T-helper 17 cell (primary cell): ENCODE measurements at places on chromosomes 11 and 22.

DNA sequence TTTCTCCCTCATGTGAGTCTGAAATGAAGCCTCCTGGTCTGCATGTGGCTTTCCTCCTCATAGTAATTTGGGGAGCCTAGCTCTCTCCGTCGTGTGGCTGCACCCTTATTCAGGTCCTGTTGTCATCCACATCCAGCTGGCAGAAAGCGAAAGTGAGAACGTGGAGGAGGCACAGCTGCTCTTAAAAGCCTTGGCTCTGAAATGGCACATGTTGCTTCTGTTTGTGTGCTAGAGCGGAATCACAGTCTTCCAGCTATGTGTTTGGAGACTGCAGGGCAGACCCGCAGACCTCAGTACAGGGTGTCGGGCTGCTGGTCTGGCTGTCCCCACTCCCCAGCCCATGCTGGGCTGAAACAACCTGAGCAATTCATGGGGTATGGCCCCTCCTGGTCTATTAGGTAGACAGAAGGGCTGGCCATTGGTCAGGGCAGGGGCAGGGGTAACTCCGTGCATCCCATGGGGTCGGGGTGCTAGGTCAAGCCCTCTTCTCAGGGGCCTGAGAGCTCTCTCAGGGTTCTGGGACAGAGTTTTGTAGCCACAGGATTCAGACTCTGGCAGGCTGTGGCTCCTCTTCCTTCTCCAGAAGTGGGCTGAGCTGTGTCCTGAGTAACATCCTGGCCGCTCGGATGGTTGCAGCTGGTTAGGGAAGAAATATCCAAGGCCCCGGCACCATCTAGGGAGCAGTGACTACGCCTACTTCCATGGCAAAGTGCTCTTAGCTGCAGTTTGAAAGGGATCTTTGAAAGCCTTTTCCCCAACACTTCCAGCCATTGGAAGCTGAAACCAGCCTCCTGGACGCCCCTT lies 50.6 kb downstream of the C11orf96 start:
- DNase-seq, result no peak

DNA sequence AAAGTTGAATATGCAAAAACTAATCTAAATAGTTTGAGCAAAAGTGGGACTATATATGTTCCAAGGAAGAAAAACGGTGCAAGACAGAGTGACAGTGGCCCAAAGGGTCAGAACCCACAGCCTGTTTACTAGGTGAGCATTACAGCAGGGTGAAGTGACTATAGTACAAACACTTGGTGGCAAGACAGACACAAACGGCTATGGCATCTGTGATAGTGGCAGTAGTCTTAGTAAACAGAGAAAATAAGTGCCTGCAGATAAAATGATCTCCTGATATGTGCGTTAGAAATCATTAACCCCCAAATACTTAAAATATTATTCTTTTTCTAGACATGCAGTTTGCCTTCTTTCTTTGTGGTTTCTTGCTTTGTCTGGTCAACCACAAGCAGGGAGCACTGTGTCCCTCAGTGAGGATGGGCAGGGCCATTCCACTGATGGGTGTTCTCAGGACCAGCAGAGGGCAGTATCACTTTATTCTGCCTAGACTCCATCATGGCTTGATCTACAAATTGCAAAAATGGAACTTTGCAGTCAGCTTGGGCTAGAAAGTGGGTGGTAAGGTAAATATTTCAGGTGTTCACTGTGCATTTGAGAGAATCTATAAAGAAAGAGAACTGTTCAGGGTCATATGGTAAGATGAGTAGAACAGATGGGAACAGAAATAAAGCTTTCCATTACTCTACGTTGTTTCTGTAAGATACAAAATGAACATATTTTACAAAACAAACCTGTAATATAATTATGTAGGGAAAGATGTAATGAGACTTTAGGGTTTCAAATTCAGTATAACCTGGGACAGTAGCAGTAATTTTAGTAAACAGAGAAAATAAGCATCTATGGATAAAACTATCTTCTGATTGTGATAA lies 198.2 kb downstream of the SWAP70 start:
- no peak for DNase-seq

GRCh38 chr11:105203569-105204240 lies 64.1 kb upstream of the CARD18 start:
- no peak for DNase-seq

DNA sequence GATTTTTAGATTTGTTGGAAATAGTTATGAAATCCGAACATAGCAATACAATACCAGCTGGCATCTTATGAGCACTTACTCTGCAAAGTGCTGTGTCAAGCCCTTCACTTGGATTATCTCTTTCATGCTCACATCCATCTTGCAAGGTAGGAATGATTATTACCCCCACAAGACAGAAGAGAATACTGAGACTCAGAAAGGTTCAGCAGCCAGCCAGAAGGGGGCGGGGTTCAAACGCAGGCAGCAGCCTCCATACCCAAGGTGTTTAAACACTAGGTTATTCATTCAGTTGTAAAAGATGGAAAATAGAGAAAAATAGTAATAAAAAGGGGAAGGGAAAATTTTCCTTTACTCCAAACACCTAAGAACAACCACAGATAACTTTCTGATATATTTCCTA lies 158.5 kb downstream of the CCDC34 start:
- DNase-seq, result no peak

DNA sequence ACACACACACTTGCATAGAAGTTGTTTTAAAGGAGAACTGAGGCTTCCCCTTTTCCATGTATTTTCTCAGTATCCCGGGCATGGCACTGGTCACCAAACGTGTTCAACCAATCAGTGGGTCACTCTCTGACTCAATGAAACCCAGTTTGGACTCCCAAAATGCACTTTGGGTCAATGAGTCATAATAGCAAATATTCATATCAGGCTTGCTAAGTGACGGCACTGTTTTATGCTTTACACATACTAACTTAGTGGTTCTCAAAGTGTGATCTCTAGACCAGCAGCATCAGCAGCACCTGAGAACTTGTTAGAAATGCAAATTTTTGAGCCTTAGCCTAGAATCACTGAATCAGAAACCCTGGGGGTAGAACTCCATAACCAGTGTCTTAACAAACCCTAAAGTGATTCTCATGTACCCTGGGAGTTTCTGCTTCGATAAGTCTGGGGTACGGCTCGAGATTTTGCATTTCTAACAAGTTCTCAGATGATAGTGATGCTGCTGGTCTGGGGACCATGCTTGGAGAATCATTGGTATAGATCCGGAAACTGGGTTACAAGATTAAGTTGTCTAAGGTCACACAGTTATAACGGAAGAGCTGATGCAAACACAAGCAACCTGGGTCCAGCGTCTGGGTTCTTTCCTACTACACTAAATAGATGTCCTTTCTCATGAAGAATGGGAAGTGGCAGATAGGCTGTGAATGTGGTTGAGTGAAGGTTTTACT lies 35.6 kb downstream of the ETS1 start:
- no peak for DNase-seq

DNA sequence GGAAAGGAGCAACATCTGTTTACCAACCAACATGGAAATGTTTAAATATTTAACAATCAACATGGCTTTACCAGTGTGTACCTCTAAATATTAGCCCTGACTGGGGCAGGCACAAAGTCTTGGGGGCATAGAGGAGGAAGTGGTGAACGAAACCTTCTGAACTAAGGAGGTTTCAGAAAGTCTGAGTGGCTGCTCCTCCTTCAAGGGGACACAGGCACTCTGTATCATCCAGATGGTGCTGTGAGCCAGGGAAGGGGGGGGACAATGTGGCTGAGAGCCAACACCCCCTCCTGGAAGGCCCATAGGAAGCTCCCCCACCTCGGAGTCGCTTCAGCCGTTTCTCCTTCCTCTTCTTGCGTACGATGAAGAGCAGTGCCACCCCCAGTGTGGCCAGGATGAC lies 107.7 kb downstream of the CEP164 start:
- no peak for DNase-seq
